Left kidney (tissue), 8 donors: ENCODE measurements at places on chromosomes 12 and 14. TPM values are rescaled to one million over a fixed set of nuclear protein-coding genes. Genes with fewer than 3 reads are reported as not detected.

SSTR1 gene
- polyA plus RNA-seq: 1.8 TPM

- DNase-seq: no peak
Measured at GRCh38 chr14:32657081-32657480, 281.6 kb upstream of the NPAS3 start.

GRCh38 chr14:59236195-59236594 is 47.7 kb downstream of the DAAM1 start:
- DNase-seq: no peak

- no peak for DNase-seq
Measured at GRCh38 chr12:53928054-53928835, 10.4 kb upstream of the HOXC13 start.

GRCh38 chr12:65826353-65827171 is 2.3 kb downstream of the HMGA2 start:
- no peak for DNase-seq

DNA sequence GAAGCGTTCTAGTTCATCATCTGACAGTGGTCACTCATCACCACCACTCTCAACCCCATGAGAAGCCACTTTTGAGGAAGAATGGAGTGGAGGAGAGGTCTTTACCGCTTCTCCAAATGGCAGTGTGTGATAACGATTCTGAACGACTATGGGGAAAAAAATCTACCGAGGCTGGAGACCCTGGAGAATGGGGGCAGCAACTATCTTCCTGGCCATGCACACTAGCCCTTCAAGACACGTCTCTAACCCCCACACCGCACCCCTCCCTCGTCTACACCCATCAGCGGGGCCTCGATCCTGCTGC is 365 bp downstream of the ING4 start:
- DNase-seq: no peak

GRCh38 chr14:104800015-104800770 is 708 bp upstream of the ZBTB42 start:
- peak; percentile 65 for DNase-seq

- no peak for DNase-seq
Measured at GRCh38 chr12:52144512-52145227, 47.1 kb downstream of the KRT80 start.
